ENCODE measurements at places on chromosomes 12 and 14. TPM values are rescaled to one million over a fixed set of nuclear protein-coding genes. Genes with fewer than 3 reads are reported as not detected.

GRCh38 chr14:55705651-55706364, 125.8 kb downstream of the KTN1 start:
- no peak for DNase-seq

DNA sequence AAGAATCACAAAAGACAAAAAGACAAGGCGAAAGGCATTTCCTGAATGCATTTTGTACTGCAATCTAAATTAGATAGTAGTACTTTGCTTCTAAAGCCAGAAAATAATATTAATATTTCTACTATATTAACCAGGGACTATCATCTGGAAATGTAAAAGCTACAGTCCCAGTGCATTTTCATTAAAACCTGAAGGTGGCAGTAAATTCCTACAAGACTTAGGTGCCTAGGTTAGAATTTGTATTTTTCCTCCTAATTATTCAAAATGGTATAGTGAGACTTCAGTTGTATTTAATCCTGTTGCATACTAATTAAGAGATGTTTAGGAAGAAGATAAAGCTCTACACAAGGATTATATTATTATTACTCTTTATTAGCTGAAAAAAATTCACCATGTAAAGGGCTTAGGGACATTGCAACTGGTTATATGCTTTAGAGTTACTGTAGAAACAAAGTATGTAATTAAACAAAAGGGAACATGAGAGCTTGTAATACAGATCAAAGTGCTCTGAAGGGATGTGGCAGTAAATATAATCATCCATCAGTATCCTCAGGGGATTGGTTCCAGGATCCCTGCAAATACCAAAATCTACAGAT, 53.6 kb downstream of the BRMS1L start:
- DNase-seq = no peak

GRCh38 chr12:54708826-54709225, 60.7 kb upstream of the DCD start:
- no peak for DNase-seq

- no peak for DNase-seq
Measured at GRCh38 chr14:80415636-80416035, 204.3 kb upstream of the DIO2 start.

GRCh38 chr14:67569651-67570290, 30.3 kb downstream of the PIGH start:
- no peak for DNase-seq

GRCh38 chr12:101859664-101860607, 17.4 kb upstream of the DRAM1 start:
- no peak for DNase-seq

DNA sequence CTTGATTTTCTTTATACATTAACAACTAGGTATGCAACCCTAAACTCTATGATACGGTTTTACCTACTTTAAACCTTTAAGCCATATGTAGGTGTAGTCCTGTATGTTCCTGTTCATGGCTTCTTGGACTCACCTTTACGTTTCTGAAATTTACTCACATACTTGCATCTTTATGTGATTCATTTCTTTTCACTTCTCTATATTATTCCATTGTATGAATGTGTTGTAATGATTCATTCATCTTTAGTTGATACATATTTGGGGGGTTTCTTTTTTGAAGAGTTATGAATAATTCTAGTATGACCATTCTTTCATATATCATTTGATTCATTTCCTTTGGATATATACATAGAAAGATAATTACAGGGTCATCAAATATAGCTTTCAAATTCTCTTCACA, 2.4 kb upstream of the TAS2R50 start:
- no peak for DNase-seq

GRCh38 chr12:15520844-15521243, 198.5 kb downstream of the PTPRO start:
- no peak for DNase-seq

- peak; percentile 23 for DNase-seq
Measured at GRCh38 chr14:104296388-104297312, 158.3 kb downstream of the KIF26A start.

- no peak for DNase-seq
Measured at GRCh38 chr12:67520606-67521005, 127.9 kb upstream of the DYRK2 start.

DNA sequence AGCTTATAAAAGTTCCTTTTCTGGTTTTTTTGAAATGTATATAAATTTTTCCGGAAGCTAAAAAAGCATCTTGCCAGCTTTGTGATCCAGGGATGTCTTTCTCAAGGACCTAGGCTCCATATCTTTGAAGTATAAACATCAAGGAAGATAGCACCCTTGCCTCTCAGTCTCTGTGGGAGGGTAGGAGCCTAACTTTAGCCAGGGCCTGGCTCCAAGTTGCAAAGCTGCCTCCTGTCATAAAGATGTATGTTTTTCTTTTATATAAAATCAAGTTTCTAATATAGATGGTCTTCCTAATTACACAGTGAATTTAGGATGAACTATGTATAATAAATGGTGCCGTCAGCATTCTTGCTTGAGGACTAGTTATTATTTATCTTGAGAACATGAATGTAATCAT, 612.6 kb upstream of the USP15 start:
- no peak for DNase-seq

- DNase-seq = peak; percentile 6
Measured at GRCh38 chr14:95045106-95045701, 112.1 kb downstream of the DICER1 start.

DNA sequence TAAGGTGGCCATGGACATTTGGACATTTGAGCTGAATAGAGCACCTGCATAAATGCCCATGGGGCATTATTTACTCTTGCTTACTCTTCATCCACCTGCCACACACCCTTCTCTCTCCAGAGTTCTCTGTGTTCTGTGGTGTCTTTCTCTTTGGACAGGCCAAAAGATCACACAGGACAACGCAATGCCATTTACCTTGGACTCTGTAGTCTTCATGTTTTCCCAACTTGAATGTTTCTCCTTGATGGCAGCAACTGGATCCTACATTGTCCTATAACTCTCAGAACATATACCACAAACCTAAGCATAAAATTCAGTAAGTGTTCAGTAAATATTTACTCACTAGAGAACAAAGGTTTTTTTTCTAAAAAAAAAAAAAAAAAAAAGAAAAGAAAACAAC, 41.7 kb upstream of the PTHLH start:
- no peak for DNase-seq

- DNase-seq = no peak
Measured at GRCh38 chr12:96493106-96493505, 3.7 kb downstream of the CFAP54 start.

DNA sequence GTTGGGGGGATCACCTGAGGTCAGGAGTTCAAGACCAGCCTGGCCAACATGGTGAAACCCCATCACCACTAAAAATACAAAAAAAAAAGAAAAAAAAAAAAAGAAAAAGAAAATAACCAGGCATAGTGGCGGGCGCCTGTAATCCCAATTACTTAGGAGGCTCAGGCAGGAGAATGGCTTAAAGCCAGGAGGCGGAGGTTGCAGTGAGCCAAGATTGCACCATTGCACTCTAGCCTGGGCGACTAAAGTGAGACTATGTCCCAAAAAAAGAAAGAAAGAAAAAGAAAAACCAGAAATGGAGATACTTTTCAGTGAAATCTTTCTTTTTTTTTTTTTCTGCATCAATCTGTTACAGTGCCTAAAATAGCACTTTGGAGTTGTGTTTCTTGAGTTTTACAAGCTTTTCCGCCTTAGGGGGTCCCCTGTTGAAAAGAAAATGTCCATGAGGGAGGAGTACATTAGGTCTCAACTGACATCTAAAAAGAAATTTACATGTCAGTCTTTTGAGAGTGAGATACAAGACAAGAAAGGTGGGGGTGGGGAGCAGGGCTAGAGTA, 82.9 kb upstream of the VASH1 start:
- no peak for DNase-seq

GRCh38 chr12:1691123-1692007, 495 bp downstream of the ADIPOR2 start:
- DNase-seq = peak; percentile 37

- DNase-seq = no peak
Measured at GRCh38 chr12:24875014-24875413, 73.9 kb downstream of the BCAT1 start.

GRCh38 chr14:89243286-89243685, 173.7 kb downstream of the FOXN3 start:
- DNase-seq = no peak

DNA sequence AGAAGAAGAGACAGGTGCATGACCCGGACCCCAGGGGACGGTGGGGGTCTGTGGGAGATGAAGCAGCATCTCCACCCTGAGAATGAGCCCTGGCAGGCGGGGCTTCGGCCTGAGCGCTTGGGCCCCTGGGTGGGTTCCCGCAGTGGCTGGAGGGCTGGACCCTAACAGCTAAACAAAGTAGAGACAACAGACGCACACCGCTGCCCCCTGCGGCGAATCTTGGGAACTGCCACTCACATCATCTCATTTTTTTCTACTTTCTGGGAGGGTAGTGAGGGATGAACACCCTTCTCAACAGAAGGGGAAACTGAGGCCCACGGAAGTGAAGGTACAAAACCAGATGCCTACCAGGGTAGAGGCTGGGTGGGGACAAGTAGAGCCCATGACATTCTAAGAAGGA, 104.7 kb downstream of the RFLNA start:
- DNase-seq = no peak

DNA sequence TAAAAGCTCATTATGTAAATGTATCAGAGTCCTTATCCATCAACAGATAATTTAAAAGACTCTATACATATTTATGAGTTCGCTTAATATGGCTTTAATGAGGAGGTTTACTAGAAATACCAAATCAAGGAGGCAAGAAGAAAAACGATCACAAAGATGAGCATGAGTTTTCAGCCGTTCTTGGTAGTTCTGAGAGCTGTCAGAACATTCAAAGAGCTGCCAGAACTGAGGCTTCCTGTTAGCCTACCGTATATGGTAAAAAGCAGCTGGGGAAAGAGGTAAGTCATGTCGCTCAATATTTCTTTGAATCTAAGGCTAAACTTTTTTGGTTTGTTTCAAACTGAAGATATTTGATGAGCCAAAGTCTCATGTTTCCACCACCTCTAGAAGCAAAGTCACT, 115.3 kb upstream of the PLXNC1 start:
- no peak for DNase-seq

DNA sequence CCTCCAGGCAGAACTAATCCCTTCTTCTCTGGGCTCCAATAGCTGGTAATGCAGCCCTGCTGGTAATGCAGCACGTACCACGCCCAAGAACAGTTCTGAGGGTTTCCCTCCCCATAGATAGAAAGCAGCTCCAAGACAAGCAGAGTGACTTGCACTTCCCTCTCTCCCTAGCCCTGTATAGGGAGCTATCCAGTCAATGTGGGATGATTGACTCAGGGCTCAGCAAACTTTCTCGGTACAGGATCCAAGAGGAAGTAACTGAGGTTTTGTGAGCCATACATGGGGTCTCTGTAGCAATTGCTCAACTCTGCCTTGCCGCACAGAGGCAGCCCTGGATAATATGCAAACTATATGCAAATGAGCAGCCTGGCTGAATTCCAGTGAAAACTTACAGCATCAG, 15.5 kb upstream of the FKBP4 start:
- no peak for DNase-seq

DNA sequence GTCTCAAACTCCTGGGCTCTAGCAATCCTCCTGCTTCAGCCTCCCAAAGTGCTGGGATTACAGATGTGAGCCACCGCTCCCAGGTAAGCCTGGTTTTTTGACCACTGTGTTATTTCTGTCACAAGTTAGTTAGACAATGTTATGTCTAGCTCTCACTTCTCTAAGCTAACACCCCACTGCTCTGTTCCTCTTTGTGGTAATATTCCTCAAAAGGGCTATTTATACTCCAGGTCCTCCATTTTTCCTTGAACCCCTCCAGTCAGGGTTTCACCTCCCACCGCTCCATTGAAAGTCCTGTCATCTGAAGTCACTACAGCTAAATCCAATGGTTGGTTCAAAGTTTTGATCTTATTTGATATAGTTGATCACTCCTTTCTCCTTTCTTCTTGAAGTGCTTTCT, 5.1 kb downstream of the IRAK3 start:
- no peak for DNase-seq

DNA sequence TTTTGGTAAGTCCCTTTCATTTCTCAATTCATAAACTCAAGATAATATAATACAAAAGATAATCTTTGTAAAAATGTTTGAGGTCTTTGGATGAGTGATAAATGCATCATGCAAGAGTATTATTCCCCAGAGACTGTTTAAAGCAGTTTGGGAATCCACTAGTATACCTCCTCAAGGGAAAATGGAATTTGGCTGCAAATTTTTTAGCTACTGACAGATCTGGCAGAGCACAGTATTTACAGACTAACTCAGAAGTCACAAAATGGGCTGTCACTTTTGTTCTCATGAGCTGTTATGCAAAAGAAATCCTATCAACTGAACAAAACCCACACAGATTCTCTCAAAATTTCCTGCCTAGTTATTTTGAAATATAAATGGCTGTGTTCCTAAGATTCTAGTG, 9.9 kb downstream of the SPIC start:
- DNase-seq = no peak

DNA sequence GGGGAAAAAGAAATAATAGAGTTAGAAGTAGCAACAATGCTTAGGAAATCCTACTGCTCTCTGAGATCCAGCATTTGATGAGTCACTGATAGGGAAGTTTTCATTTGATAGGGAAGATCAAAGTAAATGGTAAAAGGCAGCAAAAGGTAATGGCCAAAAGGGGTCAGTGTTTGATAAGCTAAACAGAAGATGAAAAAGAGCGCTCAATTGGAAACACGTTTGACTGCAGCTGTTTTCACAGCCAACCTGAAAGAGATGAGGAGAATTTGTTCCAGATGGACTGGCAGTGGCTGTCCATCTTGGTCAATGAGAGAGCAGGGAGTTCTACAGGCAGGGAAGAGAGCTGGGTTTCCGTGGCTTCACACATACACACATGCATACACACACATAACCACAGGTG, 264.2 kb downstream of the TMEM132C start:
- DNase-seq = no peak

Gene POU6F1
- total RNA-seq = 6.9 TPM

Gene GIT2
- 29.0 TPM for total RNA-seq

Gene CMA1
- 4.4 TPM for total RNA-seq

Gene VPS37B
- total RNA-seq = 66.4 TPM

Gene SLC39A2
- 0.92 TPM for total RNA-seq

Gene KRT6A
- total RNA-seq = not detected

Gene USP44
- total RNA-seq = not detected

Gene SIX6
- total RNA-seq = not detected

Gene KRT3
- not detected for total RNA-seq

Gene MMP19
- total RNA-seq = 6.4 TPM

All from left colon (tissue), 2 donors.